NCI-H2081 (cell line): ENCODE measurements at places on chromosomes 2 and 18.

- no peak for DNase-seq
Observed at GRCh38 chr2:231312066-231312465, 83.4 kb upstream of the B3GNT7 start.

GRCh38 chr2:274503-274902 lies 9.8 kb downstream of the ACP1 start:
- DNase-seq = no peak

DNA sequence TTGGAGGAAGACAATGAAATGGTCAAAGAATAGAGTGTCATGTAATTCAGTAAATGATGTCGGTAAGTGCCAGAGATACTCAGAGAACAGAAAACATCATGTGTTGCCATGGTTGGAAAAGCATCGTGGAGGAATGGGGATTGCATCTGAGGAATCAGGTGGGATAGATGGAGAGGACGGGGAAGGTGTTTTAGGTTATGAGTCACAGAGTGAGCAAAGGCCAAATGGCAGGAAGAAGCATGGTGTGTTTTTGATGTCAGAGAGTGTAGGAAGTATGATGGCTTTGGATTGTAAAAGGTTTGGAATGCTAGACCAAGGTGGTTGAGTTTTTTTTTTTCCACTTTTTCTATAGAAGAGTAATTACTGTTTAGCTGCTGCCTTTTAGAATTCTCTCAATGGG lies 27.5 kb upstream of the CD28 start:
- DNase-seq = no peak

GRCh38 chr2:108922141-108922915 lies 66.7 kb downstream of the EDAR start:
- no peak for DNase-seq

- no peak for DNase-seq
Observed at GRCh38 chr2:14621114-14621513, 11.4 kb upstream of the LRATD1 start.

DNA sequence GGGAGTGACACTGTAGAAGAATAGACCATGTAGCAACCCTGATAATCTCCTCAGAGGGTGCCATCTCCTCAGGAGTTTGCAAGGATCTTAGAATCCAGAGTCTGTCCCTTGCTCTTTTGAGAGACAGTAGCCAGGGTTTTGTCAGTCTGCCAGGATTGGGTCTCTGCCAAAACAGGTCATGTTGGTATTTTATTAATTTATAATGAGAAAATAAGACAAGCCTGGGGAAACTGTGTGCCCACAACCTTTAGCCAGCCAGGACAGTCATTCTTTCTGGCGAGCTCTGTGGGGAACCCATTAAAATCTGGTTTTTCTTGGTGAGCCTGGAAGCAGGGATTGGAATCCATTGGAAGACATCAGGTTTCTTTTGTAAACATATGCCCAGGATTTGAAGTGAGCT lies 78.6 kb downstream of the PTPRM start:
- DNase-seq = no peak

DNA sequence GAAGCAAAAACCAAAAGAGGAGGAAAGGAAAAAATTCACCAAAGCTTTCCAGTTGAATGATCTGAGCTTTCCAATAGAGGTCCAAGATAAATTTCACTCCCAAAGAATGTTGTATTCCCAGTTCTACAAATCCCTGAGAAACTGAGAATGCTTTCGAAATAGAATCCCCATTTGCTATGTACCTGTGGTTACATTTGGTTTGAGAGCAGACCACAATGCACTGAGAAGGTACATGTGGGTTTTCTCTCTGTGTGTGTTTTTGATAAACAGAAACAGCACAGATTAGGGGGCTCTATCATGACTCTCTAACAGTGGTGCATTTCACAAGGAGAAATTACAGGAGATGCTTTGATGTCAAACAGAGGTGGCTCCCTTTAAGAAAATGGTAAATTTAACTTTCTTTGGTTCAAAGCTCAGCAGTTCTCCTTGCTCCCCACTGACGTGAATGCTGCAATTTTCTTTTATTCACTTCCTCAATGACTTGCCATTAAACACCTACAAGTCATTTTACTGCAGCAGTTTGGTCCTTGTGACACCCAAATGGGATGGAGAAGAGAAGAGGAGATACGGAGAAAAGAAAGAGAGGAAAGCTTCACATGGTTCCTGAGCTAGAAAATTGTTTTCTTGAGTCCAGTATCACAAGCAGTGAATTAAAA lies 108.7 kb downstream of the EPHA4 start:
- DNase-seq = no peak

- no peak for DNase-seq
Observed at GRCh38 chr18:57696271-57696670, 74.6 kb upstream of the NARS1 start.

DNA sequence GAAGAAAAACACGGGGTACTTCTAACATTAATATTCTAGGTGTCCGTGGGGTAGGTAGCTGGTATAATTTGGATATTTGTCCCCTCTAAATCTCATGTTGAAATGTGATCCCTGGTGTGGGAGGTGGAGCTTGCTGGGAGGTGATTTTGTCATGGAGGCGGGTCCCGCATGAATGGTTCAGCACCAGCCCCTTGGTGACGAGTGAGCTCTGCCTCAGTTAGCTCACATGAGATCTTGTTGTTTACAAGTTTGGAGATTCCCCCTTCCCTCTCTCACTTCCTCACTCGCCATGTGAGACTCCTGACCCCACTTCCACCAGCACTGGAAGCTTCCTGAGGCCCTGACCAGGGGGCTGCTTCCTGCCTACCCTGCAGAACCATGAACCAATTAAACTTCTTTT lies 35.4 kb upstream of the DNER start:
- DNase-seq = no peak

- no peak for DNase-seq
Observed at GRCh38 chr18:59516356-59517155, 157.5 kb upstream of the LMAN1 start.

GRCh38 chr2:240732911-240733622 lies 41.4 kb downstream of the AQP12A start:
- no peak for DNase-seq

DNA sequence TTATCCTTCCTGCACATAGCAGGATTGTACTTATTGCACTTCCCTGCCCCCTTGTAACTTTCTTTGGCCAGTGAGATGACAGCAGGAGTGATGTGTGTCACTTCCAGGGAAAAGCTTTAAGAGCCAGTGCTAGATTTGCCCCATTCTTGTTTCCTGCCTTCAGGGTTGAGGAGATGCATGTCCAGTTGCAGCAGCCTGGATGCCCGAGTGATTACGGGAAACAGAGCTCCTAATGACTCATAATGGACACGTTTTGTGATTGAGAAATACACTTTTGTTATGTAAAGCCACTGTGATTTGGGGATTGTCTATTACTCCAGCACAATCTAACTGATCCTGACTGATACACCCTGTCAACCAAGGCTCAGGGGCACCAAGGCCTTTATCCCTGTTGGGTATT lies 5.0 kb upstream of the TET3 start:
- DNase-seq = no peak

DNA sequence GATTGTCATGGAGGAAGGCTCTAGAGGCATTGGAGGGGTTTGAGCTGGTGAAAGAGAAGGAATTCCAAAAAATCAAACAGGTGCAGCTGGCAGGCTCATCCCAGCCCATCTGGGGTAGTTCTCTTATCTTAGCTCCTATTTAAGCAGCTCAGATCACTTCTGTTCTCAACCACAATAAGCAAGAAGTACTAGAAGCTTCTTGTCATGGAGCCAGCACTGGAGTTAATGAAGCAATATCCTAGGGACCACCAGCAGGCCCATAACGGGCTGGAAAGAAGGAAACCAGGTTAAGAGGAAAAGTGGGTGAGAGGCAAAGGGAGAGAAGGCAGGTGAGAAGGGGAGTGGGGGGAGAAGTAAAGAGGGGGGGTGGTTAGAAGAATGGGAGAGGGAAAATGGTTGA lies 100.7 kb upstream of the ZFP36L2 start:
- DNase-seq = no peak

- peak; percentile 81 for DNase-seq
Observed at GRCh38 chr2:100416935-100417710, at the start of gene CHST10. Gene CHST10, minus strand, starts transcription at chr2:100417668. Its CDS starts 10,993 bp downstream, at chr2:100406675.

GRCh38 chr2:52668724-52669123 lies 1098.9 kb upstream of the CHAC2 start:
- no peak for DNase-seq

DNA sequence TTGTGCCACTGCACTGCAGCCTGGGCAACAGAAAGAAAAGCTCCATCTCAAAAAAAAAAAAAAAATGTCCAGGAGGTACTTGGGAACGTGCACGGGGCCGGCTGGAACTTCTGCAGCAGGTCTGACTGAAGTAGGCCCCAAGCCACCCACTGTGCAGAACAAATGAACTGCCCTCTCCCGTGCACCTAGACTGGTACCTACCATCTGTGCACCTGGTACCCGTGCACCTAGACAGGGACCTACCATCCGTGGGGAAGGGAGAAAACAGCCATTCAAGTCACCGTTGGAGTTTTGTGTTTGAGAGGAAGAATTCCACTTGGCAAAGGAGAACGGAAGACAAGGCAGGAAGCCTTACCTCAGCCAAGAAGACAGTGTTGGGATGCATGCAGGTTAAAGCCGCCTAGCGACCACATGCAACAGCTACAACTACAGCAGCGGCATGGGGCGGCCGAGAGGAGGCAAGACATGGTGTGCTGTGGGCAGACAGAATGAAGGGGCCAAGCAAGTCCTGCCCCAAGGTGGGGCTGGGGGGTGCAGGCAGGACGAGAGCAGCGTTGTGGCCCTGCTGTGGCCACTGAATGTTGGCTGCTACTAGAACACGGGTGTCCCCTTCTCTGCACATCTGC lies 16.1 kb downstream of the ST3GAL5 start:
- DNase-seq = no peak

- DNase-seq = no peak
Observed at GRCh38 chr2:74149570-74150319, 2.0 kb upstream of the BOLA3 start.

DNA sequence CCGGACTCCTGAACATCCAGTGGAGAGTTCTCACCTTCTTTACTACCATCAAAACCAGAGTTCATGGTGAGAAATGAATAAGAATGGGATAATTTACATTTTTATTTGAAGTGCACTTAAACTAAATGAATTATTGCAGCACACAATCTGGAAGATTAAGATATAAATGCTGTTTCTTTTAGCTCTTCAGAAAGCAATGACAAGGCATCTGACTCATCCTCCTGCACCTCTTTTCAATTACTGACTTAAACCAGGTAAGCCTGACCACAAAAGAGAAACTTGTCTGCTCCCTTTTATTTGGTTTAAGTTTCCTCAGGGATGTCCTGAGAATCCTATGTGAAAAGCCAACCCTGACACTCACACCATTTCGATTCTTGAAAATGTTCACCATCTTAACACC lies 720 bp upstream of the DSC2 start:
- no peak for DNase-seq

DNA sequence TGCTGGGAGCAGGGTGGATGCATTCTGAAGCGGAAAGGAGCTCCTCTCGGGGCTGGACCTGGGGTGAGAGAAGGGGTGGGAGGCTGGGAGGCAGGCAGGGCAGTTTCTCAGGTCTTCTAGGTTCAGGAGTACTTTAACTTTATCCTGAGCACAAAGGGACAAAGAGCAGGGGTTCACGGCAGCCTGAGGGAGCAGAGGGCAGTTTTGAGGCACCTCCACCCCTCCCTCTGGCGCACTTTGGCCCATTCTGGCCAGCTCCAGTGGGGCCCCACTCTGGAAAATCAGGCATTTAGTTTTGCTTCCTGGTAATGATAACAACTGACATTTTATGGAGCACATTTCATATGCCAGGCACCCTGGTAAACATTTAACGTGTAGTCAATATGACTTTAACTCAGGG lies 14.3 kb downstream of the B3GNT7 start:
- no peak for DNase-seq

- DNase-seq = peak; percentile 79
Observed at GRCh38 chr2:96832754-96833507, 10.9 kb downstream of the ANKRD23 start.

GRCh38 chr2:182915369-182916326 lies 49.2 kb upstream of the FRZB start:
- no peak for DNase-seq

GRCh38 chr2:108825736-108826135 lies 39.2 kb downstream of the CCDC138 start:
- no peak for DNase-seq

GRCh38 chr18:42948831-42949230 lies 166.7 kb downstream of the RIT2 start:
- no peak for DNase-seq

DNA sequence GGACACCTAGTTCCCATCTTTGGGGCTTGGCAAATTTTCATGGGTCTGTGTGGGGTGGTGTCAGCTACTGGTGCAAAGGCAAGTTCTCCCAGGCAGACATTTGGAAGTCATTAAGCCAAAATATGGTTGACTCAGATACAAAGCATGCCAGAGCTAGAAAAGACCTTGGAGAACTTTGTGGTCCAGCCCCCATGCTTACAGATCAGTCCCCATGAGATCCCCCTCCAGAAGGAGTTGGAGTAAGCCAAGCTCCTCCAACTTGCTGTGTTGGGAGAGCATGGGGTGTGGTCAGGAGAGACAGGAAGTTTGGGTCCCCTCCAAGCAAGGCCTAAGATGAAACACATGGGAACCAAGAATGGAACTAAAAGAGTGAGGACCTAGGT lies 224.5 kb downstream of the CYP26B1 start:
- DNase-seq = no peak

DNA sequence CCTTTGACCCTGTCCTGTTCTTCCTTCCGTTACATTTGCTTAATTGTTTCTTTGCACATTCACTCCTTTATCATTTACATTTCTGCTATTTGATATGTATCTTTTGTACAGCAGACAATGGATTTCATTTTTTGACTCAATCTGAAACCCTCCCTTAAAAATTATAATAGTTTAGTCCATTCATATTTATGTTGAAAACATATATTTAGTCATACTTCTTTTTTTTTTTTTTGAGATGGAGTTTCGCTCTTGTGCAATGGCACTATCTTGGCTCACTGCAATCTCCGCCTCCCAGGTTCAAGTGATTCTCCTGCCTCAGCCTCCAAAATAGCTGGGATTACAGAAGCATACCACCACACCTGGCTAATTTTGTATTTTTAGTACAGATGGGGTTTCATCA lies 95.3 kb upstream of the TGFA start:
- no peak for DNase-seq

DNA sequence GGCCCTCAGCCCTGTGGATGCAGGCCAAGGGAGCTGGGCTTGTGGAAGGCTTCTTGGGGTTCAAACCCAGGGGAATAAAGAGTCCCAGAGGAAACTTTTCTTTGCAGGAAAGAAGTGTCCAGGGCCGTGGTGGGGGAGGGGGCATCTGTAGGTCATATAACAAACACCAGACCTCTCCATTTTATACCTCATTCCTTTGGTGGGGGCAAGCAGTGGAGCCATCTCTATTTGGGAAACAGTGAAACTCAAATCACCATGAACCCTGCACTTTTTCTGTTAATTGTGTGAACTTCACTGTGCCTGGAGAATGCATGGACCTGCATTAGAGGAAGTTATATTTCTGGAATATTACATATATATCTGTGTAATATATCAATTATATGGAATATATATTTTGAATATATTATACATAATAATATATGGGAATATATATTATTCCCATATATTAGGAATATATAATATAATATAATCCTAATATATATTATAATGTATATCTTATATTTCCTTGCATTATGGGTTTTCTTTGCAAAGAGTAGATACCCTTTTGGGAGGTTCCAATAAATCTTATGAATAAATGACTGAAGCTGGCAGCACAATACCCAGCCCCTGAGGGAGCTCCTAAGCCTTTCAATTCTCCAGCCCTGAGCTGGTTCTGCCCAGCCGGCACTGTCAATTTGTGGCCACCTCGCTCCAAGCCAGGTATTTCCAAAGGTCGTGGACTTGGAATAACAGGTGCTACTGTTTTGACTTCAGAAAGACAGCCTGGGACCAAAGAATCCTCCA lies 97.7 kb upstream of the PKDCC start:
- DNase-seq = no peak

GRCh38 chr2:55175254-55176093 lies 56.6 kb downstream of the CLHC1 start:
- peak; percentile 62 for DNase-seq

- DNase-seq = no peak
Observed at GRCh38 chr18:37247497-37248161, 318.0 kb downstream of the CELF4 start.
